ENCODE measurements at places on chromosomes 4 and X. TPM values are rescaled to one million over a fixed set of nuclear protein-coding genes. Genes with fewer than 3 reads are reported as not detected.

DNA sequence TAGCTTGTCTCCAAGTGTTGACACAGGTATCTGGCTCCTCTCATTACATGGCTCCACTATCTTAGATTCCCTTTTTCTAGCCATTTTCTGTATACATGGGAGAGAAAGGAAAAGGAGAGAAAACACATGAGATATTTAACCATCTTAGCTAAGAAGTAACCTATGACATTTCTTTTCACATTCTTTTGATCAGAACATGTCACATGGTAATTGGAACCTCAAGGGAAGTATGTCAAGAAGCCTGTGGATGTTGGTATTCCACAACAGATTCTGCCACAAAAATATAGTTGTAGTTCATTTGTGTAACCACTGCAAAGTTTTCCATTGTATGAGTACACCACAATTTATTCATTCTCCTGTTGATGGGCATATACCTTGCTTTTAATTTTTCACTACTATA lies 18.7 kb upstream of the GABRB1 start:
- no peaks in the 10 kb centered on the region for H3K27me3 ChIP-seq
- no peak overlapping the region for H3K4me3 ChIP-seq
- no peak for DNase-seq
- no peaks in the 10 kb centered on the region for H3K36me3 ChIP-seq

GRCh38 chr4:22454955-22455354 lies 60.9 kb downstream of the ADGRA3 start:
- no peaks in the 10 kb centered on the region for H3K36me3 ChIP-seq
- H3K4me1 ChIP-seq, result peaks cover 13% of the 10 kb centered on the region
- H3K4me3 ChIP-seq, result no peak overlapping the region
- H3K27ac ChIP-seq, result no peak overlapping the region

DNA sequence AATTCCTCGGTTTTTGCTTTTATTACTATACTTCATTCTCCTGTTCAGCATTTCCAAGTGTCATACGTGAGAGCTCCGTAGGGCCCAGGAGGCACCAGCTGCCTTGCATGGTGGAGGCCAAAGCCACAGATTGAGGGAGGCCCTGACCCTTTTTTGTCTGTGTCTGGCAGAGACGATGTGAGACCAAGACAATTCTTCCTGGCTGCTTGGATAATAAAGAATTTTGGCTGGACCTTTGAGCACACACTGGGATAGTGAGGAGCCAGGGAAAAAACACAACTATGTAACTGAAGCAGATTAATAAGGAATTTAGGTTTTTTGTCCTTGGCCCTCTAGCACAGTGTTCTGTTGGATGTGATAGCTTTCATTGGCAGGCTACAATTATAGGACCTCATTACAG lies 161.0 kb downstream of the CPXCR1 start:
- H3K27me3 ChIP-seq, result peaks cover 3% of the 10 kb centered on the region
- DNase-seq, result no peak
- no peaks in the 10 kb centered on the region for H3K36me3 ChIP-seq
- H3K4me1 ChIP-seq, result no peaks in the 10 kb centered on the region

GRCh38 chr4:13918110-13918509 lies 290.6 kb upstream of the BOD1L1 start:
- DNase-seq, result no peak
- H3K36me3 ChIP-seq, result no peaks in the 10 kb centered on the region
- H3K27me3 ChIP-seq, result no peaks in the 10 kb centered on the region
- H3K4me1 ChIP-seq, result no peaks in the 10 kb centered on the region
- H3K4me3 ChIP-seq, result no peak overlapping the region

- no peaks in the 10 kb centered on the region for H3K4me1 ChIP-seq
- H3K27ac ChIP-seq, result no peak overlapping the region
- H3K36me3 ChIP-seq, result no peaks in the 10 kb centered on the region
- DNase-seq, result no peak
- H3K27me3 ChIP-seq, result no peaks in the 10 kb centered on the region
Measured at GRCh38 chrX:112164420-112164819, 81.8 kb upstream of the TRPC5 start.

DNA sequence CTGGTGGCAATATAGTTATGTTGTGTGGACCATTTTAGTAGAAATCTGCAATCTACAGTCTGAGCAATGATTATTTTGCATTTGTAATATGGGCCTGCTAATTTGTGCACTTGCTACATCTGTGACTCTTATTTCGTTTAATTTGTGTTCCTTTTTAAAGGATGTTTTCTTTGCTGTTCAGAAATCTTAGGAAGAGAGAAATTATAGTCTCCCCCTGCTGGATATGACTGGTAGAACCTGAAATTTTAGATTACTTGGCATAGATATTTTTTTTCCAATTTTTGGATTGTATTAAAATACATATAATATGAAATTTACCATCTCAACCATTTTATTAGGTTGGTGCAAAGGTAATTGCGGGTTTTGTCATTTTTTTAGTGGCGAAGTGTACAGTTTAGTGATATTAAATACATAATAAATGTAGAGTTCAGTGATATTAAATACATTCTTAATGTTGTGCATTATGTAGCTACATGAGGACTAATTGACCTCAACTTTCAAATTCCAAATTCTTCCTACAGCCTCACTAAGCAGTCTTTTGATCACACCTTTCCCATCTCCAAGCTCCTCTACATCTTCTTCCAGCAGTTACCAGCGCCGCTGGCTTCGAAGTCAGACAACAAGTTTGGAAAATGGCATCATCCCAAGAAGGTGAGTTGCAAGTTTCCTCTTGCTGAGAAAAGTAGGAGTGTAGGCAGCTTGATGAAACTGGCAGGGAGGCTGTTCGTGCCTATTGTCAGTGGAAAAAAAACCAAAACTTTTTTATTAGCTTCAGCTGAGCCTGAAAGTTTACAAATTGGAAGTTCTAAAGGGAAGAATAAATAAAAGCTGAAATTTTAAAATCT lies 82.2 kb downstream of the FNIP2 start:
- H3K4me3 ChIP-seq, result no peak overlapping the region
- DNase-seq, result no peak
- peaks cover 2% of the 10 kb centered on the region for H3K27me3 ChIP-seq
- H3K27ac ChIP-seq, result no peak overlapping the region
- no peaks in the 10 kb centered on the region for H3K36me3 ChIP-seq
- H3K4me1 ChIP-seq, result peaks cover 23% of the 10 kb centered on the region

- no peak overlapping the region for H3K27ac ChIP-seq
- H3K27me3 ChIP-seq, result peaks cover 7% of the 10 kb centered on the region
- no peaks in the 10 kb centered on the region for H3K36me3 ChIP-seq
- peaks cover 9% of the 10 kb centered on the region for H3K4me1 ChIP-seq
- no peak for DNase-seq
Measured at GRCh38 chr4:185031611-185032010, 13.3 kb downstream of the HELT start.

- H3K4me3 ChIP-seq, result no peak overlapping the region
- H3K27ac ChIP-seq, result no peak overlapping the region
- peak; percentile 49 for DNase-seq
- no peaks in the 10 kb centered on the region for H3K27me3 ChIP-seq
Measured at GRCh38 chrX:46381630-46382029, 163.6 kb downstream of the ZNF674 start.

DNA sequence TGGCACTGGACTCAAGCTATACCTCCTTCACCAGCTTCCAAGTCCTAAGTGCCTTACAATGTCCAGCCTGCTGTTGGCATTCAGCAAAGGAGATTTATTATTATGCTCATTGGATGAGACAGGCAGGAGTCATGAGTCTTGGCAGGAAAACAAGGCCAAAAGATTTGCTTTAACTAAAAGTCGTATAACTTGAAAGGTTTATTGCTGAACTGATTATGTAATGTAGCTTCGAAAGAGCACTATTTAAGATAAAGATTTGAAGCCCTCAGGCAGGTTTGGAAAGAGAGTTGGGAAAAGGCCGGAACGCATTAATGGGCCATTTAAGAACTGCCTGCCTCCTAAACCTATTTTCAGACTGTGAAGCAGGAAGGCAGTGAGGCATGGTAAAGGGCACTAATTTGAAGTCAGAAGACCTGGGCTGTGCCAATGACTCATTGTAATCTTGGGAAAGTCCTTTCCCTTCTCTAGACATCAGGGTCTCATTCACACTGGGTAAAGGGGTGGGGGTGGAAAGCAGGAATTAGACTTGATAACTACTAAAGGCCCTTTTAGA lies 280.5 kb upstream of the EDA2R start:
- H3K36me3 ChIP-seq, result no peaks in the 10 kb centered on the region
- no peaks in the 10 kb centered on the region for H3K4me1 ChIP-seq
- no peak overlapping the region for H3K4me3 ChIP-seq
- no peak overlapping the region for H3K27ac ChIP-seq
- no peaks in the 10 kb centered on the region for H3K27me3 ChIP-seq

The ITM2A gene
- 5.8 TPM for total RNA-seq

The GLOD5 gene
- total RNA-seq, result not detected
